Gastroesophageal sphincter (tissue), 4 donors: ENCODE measurements at places on chromosomes 1 and 21. TPM values are rescaled to one million over a fixed set of nuclear protein-coding genes. Genes with fewer than 3 reads are reported as not detected.

The HENMT1 gene
- 3.6 TPM for total RNA-seq

The HTR6 gene
- total RNA-seq: not detected

The TLCD4 gene
- total RNA-seq: 15.3 TPM

The DDAH1 gene
- total RNA-seq: 8.4 TPM

The CD48 gene
- total RNA-seq: not detected

The SPATA46 gene
- not detected for total RNA-seq

The RHCE gene
- total RNA-seq: not detected
